NCI-H187 treated with DMSO at 0.1 percent for 48 hours (cell line): ENCODE measurements at places on chromosomes 1 and 21.

- no peak for DNase-seq
These were observed 103.8 kb downstream of the CRYAA start for GRCh38 chr21:43272591-43272990.

DNA sequence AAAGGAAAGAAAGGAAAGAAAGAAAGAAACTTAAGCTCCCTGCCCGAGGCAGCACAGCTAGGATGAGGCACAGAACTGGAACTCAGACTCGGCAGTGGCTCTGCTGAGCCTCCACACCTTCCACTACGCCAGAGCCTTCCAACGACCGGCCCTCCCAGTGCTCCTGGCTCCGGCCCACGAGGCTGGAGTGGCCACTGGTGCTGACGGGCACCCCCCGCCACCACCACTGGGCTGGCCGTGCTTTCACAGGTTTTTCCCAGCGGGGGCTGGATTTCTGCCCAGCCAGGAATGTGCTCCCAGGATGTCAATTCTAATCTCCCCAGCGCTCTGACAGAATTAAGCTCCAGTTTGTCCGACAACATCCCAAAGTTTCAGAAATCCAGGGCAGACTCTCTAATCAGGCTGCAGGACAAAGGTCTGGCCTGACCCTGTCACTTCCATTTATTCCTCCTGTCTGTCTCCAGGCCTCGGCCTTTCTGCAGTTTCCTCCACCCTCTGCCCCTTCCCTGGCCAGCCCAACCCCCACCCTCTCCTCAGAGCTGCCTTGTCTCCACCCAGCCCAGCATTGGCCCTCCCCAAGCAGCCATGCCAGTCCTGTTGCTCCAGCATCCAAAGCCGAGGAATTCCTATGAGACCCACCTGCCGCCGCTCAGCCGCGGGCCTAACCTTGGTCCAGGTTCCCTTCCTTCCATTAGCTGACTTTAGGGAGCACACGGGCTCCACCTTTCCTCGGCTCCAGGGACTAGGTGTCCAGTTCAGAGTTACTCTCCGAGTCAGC lies 81.9 kb downstream of the CASZ1 start:
- no peak for DNase-seq

GRCh38 chr1:15804060-15804459 lies 3.4 kb downstream of the UQCRHL start:
- no peak for DNase-seq

DNA sequence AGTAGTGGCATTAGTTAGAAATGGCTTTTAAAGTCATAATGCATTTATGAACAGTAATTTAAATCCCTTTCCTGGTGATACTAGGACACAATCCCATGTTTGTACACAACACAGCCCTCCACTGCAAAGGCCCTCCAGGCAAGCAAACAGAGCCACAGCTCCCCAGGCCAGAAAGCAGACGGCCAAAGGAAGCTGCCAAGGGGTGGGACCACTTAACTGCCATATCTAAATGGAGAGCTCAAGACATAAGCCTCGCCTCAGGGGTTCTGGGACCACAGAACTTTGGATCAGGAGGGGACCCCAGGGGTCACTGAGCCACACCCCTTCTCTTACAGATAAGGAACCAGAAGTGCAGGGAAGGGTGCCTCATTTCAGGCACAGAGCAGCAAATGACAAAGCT lies 189.7 kb downstream of the KCNH1 start:
- DNase-seq: no peak

DNA sequence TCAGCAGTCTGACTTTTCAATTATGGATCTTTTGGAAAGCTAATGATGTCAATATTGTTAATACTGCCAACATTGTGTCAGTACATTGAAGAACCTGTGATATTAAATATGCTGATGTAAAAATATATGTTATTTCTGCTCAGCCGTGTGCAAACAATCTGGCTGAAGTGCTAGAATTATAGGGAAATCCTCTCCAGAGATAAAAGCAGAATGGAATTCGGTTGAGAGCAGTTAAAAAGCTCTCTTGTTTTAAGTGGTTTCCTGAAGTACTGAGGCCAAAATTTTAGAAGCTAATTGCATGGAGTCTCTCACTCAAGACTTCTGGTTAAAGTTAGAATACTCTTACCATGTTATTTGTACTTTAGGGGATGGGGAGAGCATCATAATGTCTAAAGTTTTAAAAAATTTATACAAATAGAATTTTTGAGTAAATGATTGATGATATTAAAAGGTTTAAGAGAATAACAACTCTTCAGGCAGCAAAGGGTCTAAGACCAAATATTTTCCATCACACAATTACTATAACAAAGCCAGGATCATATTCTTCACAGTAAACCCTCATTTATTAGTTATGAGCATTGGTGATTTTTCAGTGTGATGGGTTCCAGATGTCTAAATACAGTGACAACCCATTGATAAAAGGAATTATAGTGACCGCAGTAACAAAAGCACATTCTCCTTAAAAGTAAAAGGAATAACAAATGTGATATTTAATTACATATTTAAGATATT lies 834.2 kb upstream of the CXADR start:
- peak; percentile 69 for DNase-seq

GRCh38 chr1:211420845-211421454 lies 71.0 kb downstream of the RD3 start:
- no peak for DNase-seq

DNA sequence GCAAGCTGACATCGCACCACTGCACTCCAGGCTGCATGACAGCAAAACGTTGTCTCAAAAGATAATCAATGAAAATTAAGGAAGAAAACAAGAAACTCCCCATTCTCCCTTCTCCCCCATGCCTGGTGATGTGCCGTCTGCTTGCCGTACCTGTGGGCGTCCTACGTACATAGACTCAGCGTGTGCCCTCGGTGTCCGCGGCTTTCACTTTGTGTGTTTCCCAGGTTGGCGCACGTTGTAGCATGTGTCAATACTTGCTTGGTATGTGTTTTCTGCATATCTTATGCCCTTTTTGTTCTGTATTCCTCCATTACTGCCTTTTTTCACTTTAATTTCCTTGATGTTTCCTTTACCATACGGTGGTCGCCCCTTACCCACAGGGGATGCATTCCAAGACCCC lies 53.8 kb downstream of the PCNT start:
- no peak for DNase-seq
